ENCODE measurements at places on chromosomes 1 and 21.
A peak's percentile ranks its signal among the peaks of the same experiment; 100 is the strongest.

GRCh38 chr21:45545691-45546531 is 3.7 kb upstream of the SLC19A1 start:
- no peak for DNase-seq

DNA sequence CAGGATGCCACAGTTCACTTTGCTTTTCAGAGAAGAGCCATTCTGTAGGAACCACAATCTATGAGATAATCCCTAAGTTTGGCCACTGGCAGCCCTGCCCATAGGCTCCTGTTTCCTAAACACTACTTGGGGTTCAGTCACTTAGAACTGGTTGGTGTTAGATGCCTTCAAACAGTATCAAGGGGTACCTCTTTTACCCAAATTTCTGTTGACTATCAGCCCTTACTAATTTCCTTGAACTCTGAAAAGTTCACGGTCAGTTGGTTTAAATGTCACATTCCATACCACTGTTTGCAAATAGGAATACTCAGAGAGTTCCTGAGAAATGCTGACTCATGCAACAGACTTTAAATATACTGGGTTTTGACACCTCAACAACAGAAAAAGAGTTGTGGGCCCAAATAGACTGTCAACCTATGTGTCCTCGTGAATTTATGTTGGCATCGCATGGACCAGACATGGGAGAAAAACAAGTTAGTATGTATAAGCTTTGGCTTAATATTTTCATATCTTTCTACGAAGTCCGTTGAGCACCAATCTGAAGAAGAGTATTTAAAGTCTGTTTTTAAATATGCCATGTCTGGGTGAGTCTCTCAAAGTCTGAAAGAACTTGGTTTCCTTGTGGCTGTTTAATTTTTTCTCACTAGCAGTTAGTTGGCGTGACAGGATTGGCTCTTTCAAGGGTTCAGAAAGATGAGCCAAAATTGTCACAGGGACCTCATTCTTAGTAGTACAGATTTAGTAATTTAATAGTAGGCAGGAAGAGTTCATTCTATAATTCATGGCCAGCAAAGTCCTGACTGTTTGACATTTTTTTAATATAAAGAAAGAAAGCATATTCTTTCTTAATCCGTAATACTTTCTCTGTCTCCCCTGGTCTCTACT is 56.5 kb upstream of the ZNF326 start:
- DNase-seq = no peak

DNA sequence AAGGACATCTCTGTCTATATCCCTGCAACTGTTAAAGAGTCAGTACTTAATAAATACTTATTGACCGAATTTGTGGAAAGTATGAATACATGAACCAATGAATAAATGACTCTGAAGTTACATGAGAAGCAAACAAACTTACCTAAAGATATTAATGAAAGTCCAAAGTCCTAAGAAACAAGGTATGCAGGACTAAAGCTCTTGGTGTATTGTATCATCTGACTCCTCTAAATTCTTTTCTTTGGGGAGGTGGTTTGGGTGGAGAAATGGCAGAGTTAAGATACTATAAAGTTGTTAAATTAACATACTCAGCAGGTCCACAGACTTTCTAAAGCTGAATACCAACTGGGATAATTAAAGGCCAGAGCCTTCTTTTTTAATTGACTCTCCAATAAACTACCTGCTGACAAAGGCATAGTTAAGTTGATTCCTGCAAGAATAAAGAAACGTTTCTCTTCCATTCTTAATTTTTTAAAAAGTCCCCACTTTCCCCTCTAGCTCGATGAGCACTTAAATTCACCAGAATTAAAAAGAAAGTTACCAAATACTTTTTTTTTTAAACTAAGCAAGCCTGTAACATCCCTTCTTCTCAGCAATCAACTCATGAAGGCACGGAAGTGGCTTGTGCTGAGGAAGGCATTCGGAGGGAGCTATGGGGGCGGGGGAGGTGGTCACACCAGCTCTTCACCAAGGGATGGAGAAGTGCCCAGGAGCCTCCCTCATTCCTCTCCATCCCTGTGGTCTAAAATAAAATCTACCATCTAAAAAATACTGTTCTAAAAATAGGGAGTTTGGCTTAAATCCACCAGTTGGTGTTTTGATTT is 61.1 kb downstream of the GADD45A start:
- no peak for DNase-seq

DNA sequence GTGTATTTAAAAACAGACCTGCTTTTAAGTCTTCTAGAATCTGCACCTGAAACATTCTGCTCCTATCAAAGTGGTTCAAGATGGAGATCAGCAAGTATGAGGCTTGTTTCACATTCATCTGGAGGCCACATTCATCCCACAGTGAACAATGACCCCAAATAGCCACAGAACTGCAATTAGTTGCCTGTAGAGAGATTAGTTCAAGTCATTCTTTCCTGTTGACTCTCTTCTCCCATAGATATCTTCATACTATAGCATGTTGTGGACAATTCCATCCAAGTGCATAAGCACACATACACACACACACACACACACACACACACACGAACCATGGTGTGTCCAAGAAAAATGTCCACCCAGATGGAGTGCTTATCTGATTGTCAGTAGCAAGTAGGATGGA is 101.7 kb upstream of the FGGY start:
- DNase-seq = no peak

- no peak for DNase-seq
Measured at GRCh38 chr1:97252076-97252475, 530.5 kb downstream of the PTBP2 start.

GRCh38 chr1:218837051-218837450 is 336.6 kb upstream of the LYPLAL1 start:
- DNase-seq = no peak

GRCh38 chr1:160284220-160284781 is 632 bp downstream of the PEX19 start:
- DNase-seq = no peak

DNA sequence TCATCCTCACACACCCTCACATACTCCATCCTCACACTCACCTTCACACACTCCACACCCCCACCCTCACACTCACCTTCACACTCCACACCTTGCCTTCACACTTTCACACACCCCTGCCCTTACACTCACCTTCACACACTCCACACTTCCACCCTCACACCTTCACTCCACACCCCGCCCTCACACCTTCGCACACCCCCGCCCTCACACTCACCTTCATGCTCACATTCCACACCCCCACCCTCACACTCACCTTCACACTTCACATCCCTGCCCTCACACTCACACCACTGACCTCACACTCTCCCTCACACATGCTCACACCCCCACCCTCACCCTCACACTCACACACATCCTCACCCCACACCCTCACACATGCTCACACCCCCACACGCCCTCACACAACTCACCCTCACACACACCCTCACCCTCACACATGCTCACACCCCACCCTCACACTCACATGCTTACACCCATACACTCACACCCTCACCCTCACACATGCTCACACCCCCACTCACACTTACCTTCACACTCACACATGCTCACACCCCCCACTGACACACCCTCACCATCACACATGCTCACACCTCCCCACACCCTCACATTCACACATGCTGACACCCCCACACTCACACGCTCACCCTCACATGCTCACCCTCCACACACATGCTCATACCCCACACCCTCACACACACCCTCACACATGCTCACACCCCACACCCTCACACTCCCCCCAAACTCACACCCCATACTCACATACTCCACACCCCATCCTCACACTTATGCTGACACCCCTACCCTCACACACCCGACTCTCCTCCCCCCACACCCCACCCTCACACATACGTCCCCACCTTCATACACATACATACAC is 44.5 kb upstream of the EDN2 start:
- DNase-seq = no peak

GRCh38 chr1:9942399-9942938 is 722 bp downstream of the LZIC start:
- peak; percentile 60 for DNase-seq

DNA sequence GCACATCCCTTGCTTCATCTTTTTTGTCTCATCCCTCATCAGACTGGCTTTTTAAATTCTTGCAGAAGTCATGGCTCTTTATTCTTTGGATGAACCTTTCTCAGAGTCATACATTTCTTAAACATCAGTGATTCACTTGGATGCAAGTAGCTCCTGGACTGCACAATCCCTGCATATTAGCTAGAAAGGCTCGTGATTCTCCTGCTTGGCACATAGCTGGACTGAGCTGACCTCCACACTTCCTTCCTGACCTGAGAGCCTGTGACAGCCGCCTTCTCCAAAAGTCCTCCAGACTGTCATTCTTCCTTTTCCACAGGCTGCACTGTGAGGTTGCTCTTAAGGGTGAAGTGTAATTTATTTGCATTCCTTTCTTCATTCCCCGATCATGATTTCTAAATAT is 109.4 kb downstream of the RGL1 start:
- no peak for DNase-seq

DNA sequence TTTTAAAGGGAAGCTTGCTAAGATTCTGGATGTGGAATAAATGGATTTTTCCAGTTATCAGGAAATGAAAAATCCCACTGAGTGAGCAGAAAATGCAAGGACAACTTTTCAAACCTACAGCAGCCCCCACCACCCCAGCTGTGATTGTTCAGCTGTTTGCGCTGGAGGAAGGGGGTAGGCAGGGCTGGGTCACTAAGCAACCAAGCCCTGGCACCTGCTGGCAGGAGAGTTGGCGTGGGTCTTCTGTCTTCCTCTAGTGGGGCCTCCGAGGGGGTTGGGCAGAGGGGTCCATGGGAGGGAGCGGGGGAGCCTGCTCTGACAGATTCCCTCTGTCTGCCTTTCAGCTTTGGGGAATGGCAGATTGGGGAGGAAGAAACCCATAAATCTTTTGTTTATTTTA is 45.3 kb downstream of the EIF2D start:
- DNase-seq = peak; percentile 71

DNA sequence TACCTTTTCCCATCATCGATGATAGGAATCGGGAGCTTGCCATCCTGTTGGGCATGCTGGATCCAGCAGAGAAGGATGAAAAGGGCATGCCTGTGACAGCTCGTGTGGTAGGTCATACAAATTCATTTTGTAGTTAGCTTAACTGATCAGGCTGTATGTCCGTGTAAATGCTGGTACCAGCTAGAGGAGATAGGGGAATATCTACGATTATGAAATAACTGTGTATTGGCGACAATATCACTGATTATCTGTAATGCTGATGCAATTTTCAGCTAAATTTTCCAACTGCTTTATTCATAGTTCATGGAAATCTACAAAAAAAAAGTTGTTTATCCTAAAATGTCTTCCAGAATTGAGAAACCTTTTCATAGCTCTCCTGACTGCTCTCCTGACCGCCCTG is 8.3 kb downstream of the PRDX6 start:
- DNase-seq = no peak

DNA sequence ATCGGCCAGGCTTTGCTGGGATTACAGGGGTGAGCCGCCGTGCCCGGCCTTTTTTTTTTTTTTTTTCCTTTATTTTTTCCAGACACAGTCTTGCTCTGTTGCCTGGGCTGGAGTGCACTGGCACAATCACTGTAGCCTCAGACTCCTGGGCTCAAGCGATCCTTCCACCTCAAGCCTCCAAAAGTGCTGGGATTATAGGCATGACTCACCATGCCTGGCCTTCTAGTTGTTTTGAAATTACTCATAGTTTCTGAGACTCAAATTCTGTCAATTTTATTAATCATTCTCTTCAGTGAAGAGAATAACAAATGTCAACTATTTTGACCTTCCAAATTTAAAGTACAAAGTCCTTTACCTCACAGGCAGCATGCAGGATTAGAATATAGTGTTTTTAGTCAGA is 374.5 kb downstream of the PLA2G4A start:
- no peak for DNase-seq

GRCh38 chr1:199168888-199169585 is 530.2 kb downstream of the PTPRC start:
- no peak for DNase-seq

- no peak for DNase-seq
Measured at GRCh38 chr1:84086189-84086588, 57.9 kb upstream of the PRKACB start.

- no peak for DNase-seq
Measured at GRCh38 chr1:111242805-111243523, 15.5 kb downstream of the CHI3L2 start.

GRCh38 chr1:44970317-44970716 is 16.1 kb downstream of the EIF2B3 start:
- DNase-seq = no peak

- no peak for DNase-seq
Measured at GRCh38 chr1:150106341-150106740, 38.8 kb downstream of the VPS45 start.

DNA sequence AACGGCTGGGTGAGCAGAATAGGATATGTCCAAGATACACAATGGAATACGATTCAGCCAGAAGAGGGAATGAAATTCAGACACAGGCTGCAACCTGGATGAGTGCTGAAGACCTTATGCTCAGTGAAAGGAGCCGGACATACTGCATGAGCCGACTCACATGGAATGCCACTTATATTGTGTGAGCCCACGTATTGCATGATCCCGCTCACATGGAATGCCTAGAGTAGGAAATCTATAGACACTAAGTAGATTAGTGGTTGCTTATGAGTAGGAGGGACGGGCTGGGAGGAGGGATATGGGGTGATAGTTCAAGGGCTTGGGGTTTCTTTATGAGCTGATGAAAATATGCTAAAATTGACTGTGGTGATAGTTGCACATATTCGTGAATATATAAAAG is 26.8 kb downstream of the TMPRSS2 start:
- DNase-seq = no peak

- DNase-seq = no peak
Measured at GRCh38 chr1:14545422-14546025, 53.0 kb upstream of the KAZN start.

DNA sequence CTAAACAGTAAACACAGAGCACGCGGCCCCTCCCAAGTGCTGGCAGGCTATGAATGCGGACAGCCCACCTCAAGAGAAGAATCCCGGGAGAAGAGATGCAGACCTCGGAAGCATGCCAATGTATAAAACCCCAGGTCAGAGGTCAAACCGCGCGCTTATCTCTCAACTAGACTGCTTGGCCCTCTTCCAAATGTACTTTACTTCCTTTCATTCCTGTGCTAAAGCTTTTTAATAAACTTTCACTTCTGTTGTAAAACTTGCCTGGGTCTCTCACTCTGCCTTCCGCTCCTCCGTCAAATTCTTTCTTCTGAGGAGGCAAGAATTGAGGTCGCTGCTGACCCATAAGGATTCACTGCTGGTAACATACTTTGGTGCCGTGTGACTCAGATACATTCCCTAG is 216.0 kb downstream of the S1PR1 start:
- no peak for DNase-seq
